Stimulated activated CD4-positive, alpha-beta T cell treated with anti-CD3 and anti-CD28 coated beads, Interleukin-1b, Interleukin-23, amount 100 ng/mL, for 1 hour (primary cell): ENCODE measurements at places on chromosomes 1 and 21.

DNA sequence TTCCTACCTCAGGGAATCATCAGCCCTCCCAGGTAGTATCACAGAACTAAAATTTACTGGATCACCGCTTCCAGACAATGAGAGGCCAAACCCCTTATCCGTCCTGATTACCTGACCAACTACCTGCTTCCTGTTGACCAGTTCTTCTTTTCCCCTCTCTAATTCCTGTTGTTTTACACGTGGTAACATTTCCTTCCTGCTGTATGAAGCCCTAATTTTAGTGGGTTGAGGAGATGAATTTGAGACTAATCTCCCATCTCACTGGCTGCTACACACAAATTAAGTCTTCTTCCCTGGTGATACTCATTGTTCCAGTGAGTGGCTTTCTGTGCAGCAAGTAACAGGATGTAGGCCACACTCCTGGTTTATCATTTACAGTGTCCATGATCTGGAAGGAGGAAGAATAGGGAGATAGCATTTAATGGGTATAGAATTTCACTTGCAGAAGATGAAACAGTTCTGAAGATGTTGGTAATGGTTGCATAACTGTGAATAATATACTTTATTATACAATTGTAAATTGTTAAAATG is 2112.9 kb downstream of the NCAM2 start:
- no peak for DNase-seq

- DNase-seq, result no peak
These were observed 720.4 kb upstream of the ADGRL4 start for GRCh38 chr1:79726911-79727310.

DNA sequence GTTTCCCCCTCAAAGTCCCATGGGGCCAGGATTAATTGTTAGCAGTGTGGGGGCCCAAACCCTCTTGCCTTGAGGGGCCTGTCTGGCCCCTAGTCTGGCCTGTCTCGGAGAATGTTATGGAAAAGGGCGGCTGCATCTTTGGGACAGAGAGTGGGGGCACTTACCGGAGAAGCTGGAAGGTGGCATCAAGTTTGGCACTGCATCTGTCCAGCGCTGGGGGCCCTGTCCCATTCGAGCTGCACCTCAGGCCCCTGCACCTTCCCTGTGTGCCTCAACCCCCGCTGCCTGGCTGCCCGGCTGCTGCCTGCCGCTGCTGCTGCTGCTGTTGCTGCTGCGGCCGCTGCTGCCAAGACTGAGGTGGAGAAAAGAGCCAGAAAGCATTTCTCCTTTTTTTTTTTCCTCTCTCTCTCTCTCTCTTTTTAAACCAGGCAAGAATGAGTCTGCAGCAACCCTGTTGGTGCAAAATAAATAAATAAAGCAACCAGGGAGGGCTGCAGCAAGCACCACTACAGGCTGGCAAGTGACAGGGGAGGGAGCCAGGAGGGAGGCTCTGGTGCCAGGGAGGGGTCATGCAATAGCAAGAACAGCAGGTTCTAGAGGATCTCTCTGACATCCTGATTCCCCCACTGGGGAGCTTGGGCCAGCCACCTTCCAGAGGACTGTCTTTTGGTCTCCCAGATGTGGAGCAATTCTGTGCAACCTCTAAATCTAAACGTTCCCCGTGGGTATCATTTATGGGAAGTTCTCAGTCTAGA is at the start of gene LINGO4:
LINGO4 (minus strand) TSS at position 354 of the 755 bp plus-strand sequence. CDS start 2,715 bp downstream, outside the sequence.
- DNase-seq, result no peak

GRCh38 chr1:13732971-13733667 is 33.1 kb downstream of the PRDM2 start:
- DNase-seq, result no peak

DNA sequence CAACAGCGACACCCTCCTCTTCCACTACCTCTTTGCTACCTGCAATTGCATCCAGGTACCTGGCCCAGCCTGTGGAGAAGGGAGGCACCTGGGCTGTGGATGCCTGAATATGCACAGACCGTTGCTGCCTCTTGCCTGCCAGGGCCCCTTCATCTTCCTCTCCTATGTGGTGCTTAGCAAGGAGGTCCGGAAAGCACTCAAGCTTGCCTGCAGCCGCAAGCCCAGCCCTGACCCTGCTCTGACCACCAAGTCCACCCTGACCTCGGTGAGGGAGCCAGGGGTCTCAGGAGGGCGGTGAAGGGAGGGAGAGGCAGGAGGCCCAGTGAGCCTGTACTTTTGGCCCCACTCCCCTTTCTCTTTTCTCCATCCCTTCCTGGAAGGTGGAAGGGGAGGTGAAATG is 11.5 kb downstream of the PSRC1 start:
- no peak for DNase-seq

- DNase-seq, result no peak
These were observed 25.5 kb downstream of the ETV3L start for GRCh38 chr1:157073944-157074685.

- DNase-seq, result no peak
These were observed 72.3 kb downstream of the TRIM11 start for GRCh38 chr1:228334226-228334935.

GRCh38 chr1:113434081-113434873 is 44.0 kb downstream of the MAGI3 start:
- no peak for DNase-seq

DNA sequence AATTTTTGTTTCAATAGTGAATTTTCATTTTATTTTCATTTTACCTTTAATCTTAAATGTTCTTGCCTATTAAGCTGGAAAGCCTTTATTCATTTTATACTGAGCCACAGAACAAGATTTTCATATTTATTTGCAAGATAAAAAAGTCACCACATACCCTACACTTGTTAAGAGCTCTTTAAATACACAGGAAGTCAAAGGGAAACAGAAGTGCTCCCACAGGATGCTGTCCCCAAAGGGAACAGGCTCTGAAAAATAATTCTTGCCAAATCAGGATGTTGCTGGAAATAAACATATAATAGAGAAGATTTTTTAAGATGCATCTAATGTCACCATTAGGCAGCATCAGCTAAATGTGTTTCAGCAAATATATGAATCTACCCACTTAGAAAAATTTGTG is 113.6 kb downstream of the VAV3 start:
- no peak for DNase-seq

DNA sequence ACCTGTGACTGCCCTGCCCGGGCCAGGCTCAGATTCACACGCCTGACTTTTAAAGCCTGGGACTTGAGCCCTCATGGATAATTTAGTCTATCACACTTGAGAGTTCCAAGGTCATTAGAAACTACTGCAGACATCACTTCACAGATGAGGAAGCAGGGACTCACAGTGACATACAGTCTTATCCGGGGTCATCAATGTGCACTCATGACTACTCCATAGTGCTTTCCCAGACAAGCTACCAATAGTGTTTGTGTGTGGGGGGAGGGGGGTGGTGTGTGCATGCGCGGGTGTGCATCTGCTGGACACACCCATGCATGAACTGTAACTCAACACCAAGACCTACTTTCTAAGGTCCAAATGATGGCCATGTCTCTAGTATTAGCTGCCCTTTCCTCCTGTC is 16.1 kb upstream of the SLC5A9 start:
- DNase-seq, result no peak

GRCh38 chr1:43796111-43796581 is 88.8 kb downstream of the ST3GAL3 start:
- DNase-seq, result no peak

DNA sequence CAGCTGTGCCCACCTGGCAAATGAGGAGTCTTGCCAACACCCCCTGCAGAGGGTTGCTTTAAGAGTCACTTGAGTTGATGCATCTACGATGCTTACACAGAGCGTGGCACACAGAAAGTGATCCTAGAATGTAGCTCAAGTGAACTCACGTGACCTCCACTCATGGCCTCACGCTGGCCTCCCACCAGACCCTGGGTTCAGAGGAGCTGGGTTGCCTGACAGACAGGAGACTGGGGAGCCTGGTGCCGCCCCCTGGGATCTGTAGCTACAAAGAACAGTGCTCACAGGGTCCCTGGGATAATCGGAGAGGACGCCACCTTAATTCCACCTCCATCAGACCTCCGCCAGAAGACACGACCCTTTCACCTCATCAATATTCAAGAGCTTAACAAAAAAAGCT is 81.4 kb upstream of the CASZ1 start:
- no peak for DNase-seq

- no peak for DNase-seq
These were observed 2.3 kb downstream of the CD53 start for GRCh38 chr1:110875216-110875731.

GRCh38 chr1:246711548-246712003 is 12.6 kb upstream of the SCCPDH start:
- DNase-seq, result no peak

DNA sequence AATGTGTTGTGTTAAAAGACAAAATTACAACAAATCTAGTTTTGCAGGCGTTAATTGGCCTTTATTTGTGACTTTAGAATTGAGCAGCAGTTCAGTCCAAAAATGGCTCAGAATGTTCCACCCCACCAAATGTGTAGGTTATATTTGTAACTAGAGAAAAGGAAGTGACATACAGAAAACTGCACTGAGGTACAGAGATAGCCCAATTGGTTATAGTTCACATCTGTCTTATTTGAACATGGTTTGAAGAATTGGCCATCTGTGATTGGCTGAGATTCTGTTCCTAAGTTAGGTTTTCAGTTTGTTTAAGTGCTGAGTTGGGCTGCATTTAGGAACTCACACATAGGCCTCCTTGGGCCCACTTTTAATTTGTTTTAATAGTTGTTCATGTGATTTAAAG is 12.0 kb upstream of the FMO2 start:
- DNase-seq, result no peak

DNA sequence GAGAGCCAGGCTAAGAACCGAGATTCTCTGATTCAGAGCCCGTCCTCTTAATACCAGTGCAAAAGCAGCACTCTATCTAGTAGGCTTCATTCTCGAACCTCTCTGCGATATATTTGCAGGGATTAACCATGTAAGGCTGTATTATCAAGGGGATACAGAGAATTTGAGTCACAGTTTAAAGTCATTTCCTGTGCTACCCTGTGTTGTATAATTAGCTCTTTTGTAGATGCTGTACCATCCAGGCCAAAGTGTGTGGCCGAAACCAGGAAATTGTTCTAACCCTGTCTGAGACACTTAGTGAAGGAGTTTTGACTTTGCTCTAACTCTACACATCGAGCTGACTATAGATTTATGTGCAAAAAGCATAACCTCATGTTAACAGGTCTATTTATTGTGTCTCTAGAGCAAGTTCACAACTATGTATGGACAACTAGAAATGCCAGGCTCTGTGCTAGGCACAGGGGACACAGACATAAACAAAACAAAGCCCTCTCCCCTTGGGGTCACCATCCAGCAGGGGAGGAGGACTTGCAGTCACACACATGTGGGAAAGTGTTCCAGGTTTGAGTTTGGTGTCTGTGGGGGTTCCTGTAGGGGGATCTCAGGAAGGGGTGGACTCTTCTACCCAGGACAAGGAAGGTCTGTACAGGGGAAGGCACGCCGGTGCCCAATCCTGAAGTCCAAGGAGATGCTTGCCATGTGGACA is 182.2 kb downstream of the DHRS3 start:
- no peak for DNase-seq

DNA sequence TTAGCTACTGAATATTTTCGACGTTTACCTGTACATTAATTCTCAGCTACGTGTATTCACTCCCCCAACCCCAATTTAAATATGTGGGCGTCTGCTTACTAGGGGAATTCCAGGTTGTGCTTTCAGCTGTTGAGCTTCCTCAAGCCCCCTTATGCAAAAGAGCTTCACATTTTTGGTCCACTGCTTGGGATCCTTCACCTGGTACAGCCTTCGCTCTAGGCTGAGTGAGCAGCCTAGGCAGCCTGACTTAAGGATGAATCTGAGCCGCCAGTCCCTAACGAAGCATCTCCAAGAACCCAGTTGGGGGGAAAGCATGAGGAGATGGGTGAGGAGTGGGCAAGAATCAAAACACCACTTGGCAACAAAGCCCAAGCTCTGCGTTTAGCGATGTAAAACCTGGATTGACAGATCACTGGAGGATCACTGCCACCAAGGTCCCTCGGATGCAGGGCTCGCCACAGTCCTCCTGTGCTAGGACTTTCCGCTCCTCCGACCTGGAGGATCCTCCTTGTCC is 674 bp downstream of the BCL10 start:
- no peak for DNase-seq

DNA sequence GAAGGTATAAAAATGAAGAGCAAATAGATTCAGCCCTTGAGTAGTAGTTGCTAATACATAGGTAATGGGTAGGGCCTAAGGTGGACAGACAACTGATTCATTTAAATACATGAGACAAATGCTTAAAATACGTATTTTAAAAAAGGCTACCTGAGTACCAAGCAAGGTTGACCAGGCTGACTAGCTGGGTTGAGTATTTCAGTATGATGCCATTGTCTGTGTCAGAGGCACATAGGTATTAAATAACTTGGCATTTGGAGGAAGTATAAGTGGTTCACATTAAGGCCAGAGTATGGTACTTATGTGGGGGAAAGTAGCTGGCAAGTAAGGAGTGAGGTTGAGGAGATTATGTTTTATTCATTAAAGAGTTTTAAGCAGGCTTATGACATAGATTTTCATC is 19.4 kb downstream of the NEK7 start:
- DNase-seq, result no peak

DNA sequence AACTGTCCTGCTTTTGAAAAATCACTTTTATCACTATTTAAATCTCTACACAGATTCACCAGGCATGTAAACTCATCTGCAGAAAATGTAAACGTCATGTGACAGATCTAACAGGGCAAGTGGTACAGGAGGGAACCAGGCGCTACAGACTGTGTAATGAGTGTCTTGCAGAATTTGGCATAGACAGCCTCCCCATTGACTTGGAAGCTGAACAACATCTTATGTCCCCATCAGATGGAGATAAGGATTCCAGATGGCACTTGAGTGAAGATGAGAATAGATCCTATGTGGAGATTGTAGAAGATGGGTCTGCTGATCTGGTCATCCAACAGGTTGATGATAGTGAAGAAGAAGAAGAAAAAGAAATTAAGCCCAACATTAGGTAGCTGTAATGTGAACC is 50.3 kb downstream of the ZBTB8OS start:
- no peak for DNase-seq

GRCh38 chr1:201791051-201791778 is 37.7 kb upstream of the IPO9 start:
- no peak for DNase-seq

GRCh38 chr1:246784621-246785493 is 60.6 kb downstream of the SCCPDH start:
- no peak for DNase-seq

DNA sequence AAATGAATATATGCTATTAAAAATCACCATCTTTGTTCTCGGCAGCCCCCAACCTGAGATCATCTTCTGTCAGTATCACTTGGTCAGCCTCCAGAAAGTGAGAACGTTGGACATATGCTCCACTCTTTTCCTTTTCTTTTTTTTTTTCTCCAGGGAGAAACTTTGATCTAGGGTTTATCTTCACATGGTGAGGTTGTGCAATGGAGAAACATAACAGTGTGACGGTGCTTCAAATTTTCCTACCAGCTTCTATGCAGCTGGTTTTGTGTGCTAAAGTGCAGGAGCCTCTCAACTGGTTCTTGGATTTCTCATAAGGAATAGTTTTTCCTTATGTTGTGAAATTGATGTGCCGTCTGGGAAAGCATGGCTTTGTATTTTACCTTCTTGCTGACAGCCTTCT is 1202.9 kb downstream of the NCAM2 start:
- no peak for DNase-seq

DNA sequence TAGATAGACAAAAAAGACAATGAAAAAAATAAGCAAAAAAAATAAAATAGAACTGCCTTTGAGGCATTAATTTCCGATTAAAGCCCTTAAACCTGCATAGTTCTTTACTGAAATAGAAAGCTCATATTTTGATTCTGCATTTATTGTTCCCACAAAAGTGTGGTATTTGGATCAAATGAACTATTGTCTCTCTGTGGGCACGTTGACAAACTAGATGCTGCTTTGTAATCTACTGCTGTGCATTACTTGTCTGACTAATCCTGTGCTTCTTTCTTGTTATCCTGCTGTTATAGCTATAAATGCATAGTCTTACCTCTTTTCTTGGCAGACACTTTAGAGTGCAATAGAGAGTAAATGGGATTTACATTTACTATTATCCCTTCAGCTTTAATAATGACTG is 31.4 kb upstream of the SLC35D1 start:
- DNase-seq, result no peak
